Hepatic stellate cell (primary cell): ENCODE measurements at places on chromosomes 11 and 22.

- no peak for DNase-seq
Measured at GRCh38 chr22:46354176-46354992, 18.9 kb downstream of the TRMU start.

DNA sequence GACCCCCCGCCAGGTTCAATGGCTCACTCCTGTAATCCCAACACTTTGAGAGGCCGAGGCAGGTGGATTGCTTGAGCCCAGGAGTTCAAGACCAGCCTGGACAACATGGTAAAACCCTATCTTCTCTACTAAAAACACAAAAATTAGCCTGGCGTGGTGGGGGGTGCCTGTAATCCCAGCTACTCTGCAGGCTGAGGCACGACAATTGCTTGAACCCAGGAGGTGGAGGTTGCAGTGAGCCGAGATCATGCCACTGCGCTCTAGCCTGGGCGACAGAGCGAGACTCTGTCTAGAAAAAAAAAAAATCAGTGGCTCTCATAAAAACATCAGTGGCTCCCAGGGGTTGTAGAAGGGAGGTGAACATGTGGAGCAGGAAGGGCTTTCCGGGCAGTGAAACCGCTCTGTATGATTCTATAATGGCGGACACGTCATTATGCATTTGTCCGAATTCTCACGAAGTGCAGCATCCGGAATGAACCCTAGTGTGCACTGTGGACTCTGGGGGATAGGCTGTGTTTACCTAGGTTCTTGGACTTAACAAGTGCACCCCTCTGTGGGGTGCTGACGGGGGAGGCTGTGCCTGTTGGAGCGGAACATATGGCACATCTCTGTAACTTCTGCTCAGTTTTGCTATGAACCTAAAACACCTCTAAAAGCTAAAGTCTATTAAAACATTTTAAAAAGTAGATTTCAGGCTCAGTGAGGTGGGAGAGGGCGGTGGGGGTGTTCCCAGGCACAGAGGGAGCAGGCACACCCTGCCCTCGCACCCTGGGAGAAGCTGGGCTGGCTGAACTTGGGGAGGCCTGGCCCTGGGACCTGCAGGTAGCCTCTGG, 49.1 kb upstream of the SEPTIN5 start:
- no peak for DNase-seq

GRCh38 chr11:111460856-111461255, 51.3 kb downstream of the BTG4 start:
- no peak for DNase-seq

DNA sequence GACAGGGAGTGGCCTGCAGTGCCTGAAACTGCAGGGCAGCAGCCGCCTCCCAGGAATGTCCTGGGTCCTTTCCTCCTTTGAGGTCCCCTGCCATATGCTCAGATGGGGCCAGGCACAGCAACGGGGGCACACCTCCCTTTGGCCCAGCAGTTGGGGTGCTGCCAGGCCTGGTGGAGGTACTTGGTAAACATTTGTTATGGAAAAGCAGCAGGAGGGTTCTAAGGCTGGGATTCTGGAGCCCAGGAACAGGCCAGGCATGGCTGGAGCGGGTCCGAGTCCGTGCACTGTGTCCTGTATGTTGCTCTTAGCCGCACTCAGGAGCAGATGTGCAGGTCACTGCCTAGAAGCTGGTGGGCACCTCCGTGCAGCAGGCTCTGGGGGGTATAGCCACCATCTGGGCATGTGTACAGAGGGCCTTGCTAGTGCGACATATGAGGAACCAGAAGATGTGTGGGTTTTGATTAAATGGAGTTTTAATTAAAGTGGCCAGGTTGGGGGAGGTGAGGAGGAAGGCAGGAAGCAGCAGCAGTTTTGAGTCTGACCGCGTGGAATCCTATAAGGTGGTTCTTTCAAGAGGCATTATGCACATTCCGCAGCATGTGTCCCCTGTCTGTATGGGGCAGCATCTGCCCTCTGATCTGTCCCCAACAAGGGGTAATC, 1.5 kb downstream of the ADORA2A start:
- DNase-seq = no peak

- no peak for DNase-seq
Measured at GRCh38 chr22:44131412-44131811, 49.3 kb upstream of the PARVG start.

DNA sequence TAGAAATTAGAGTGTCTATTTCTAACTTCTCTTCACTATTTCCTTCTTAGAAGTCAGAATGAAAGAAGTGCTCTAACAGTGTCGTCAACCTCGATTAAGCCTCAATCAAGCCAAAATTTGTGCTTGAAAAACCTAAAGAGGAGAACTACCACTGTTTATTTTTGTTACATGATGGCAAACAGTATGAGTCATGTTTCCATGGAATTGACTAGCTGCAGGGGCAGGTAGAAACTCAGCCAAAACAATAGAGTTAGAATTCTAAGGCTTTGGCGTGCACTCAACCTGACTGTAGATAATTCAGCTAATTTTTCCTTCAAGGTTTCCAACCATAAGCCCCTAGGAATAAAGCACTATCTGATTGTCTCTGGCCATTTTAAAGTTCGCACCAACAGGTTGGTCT, 415.9 kb downstream of the ETS1 start:
- DNase-seq = no peak

- DNase-seq = no peak
Measured at GRCh38 chr11:11857769-11858168, 16.0 kb downstream of the USP47 start.

- DNase-seq = no peak
Measured at GRCh38 chr11:36098087-36098486, 154.2 kb downstream of the LDLRAD3 start.

GRCh38 chr11:111561791-111562325, 21.3 kb downstream of the LAYN start:
- peak; percentile 50 for DNase-seq

- no peak for DNase-seq
Measured at GRCh38 chr11:46493791-46494190, 100.0 kb downstream of the AMBRA1 start.

DNA sequence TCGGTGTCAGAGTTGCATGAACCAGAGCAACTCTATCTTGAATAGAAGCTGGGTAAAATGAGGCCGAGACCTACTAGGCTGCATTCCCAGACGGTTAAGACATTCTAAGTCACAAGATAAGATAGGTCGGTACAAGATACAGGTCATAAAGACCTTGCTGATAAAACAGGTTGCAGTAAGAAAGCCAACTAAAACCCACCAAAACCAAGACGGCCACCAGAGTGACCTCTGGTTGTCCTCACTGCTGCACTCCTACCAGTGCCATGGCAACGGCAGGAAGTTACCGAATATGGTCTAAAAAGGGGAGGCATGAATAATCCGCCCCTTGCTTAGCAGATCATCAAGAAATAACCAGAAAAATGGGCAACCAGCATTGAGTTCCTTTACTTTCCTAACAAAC, 2.4 kb upstream of the KAT5 start:
- no peak for DNase-seq

DNA sequence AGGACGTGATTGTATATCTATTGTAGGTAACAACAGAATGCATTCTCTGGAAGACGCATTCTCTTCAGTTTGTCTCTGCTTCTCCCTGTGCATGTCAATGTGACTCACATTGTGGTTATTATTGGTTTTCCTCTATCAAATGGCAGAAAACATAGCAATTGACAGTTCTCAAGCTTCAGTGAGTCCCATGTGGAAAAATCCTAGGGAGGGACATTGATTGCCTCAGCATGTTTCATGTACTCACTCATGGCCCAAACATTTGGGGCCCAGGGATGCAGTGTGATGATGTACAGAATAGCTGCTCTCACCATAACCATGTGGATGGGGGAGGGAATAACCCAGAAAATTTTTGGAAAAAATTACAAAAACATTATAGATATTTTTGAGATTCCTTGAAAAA, 9.3 kb upstream of the ARL14EP start:
- DNase-seq = no peak

GRCh38 chr22:28333088-28333487, 346.6 kb downstream of the TTC28 start:
- no peak for DNase-seq
